GM23248 (cell line): ENCODE measurements at places on chromosomes 3 and 15.

GRCh38 chr15:72230197-72231065 lies 559 bp downstream of the PKM start:
- peak; percentile 91 for DNase-seq

DNA sequence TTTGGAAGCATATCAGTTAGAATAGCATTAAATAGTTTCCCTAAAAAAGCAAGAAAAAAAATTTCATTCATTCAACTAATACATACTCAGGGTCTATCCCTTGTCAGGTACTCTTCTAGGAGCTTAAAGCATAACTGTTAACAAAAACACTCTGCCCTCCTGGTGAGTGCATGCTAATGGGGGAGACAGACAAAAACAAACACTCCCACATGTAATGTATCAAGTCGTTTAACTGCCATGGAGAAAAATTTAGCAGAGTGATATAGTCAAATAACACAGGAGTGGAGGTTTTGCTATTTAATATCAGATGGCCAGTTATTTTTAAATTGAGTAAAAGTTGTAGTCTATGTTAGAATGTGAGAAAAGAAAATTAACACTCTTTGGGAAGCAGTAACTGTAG lies 254.5 kb upstream of the RARB start:
- no peak for DNase-seq

DNA sequence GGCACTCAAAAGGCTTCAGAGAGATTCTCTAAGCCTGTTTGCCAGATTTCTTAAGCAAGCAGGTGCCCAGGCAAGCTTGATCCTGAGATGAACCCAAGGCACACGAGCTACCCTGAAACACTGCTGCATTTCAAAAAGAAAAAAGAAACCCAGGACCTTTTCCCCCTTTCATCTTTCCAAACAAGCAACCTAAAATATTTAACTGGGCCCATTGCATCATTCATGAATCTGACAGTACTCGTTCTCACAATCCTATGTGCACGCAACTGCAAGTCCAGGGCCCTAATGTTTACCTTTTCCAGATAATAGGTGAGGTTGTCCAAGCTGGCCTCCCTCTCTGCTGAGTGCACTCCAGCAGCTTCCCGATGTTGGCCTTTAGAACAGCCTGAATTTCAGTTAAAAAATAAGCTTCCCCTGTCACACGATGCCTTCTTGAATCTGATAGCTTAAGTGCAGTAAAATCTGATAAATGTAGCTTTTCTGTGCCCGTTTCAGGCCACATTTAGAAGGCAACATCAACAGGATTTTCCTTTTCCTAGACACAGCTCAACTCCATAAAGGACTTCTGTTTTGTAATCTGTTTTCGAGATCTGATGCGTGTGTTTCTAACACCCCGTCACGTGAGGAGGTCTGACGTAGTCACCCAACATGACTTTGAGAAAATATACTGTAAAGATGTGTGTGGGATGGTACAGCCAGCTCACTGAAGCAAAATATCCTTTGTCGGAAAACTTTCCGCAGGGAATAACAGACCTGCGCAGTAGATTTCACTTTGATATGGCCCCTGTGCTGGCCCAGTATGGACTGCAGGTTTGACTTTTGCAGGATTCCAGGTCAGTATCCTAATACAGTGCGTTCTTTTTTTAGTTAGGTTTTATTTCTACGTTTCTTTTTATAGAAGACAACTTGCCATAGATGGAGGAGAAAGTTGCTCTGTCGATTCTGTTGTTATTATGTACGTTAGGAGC lies 55.1 kb upstream of the RASA2 start:
- DNase-seq, result no peak

- DNase-seq, result no peak
These were observed 90.0 kb downstream of the FSIP1 start for GRCh38 chr15:39692356-39693327.

- no peak for DNase-seq
These were observed 127.6 kb downstream of the SMAD6 start for GRCh38 chr15:66829551-66830121.

GRCh38 chr3:42094128-42094527 lies 3.0 kb downstream of the TRAK1 start:
- peak; percentile 19 for DNase-seq

- no peak for DNase-seq
These were observed 91.5 kb downstream of the IL1RAP start for GRCh38 chr3:190605385-190605784.

GRCh38 chr15:64216730-64217428 lies 54.1 kb upstream of the PPIB start:
- peak; percentile 36 for DNase-seq

GRCh38 chr15:66404122-66404521 lies 17.4 kb downstream of the MAP2K1 start:
- DNase-seq, result no peak

DNA sequence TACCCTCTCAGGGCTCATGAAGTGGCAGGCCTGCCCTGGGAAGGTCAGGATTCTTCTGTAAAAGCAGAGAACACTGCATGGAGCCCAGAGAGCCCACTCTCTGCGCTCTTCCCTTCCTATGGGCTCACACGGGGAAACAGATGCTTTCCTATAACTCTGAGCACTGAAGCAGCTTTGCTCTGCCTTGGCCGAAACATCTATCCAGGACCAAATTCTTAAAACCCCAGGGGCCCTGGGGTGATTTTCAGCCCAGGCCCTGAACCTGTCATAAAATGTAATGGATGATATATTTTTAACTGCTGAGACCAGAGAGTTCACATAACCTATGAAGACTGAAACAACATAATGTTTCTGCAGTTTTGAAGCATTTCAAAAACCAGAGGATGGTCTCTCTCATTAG lies 249.9 kb upstream of the CTDSPL start:
- no peak for DNase-seq

GRCh38 chr3:166889241-166889640 lies 490.9 kb downstream of the ZBBX start:
- no peak for DNase-seq

GRCh38 chr3:160486459-160486869 lies 36.9 kb upstream of the TRIM59 start:
- DNase-seq, result peak; percentile 79

DNA sequence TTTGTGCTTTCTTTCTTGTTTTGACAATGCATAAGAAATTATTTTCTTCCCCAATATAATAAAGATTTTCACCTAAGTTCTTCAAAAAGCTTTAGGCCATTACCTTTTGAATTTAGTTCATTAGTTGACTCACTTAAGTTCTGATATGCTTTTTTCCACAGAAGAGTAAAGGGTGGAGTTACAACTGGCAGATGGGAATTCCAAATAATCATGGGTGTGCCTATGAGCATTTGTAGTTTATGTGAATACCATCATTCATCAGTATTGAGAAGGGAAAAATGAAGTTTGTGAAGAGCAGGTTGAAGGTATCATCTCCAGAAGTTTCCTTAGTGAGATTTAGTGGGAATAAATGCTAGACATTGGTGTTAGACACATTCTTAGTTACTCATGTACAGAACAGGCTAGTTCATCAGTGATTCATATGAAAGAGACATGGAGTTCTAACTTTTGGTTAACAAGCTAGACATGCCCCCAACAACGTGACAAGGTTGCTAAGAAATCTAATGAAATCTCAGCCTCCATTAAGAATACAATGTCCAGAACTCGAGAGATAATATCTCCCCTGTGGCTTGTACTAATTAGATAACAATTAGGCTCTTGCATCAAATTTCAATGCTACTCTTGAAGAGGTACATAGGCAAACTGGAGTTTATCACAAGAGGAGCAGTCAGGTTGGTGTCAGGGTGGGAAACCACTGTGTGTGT lies 16.9 kb upstream of the ALCAM start:
- peak; percentile 61 for DNase-seq

DNA sequence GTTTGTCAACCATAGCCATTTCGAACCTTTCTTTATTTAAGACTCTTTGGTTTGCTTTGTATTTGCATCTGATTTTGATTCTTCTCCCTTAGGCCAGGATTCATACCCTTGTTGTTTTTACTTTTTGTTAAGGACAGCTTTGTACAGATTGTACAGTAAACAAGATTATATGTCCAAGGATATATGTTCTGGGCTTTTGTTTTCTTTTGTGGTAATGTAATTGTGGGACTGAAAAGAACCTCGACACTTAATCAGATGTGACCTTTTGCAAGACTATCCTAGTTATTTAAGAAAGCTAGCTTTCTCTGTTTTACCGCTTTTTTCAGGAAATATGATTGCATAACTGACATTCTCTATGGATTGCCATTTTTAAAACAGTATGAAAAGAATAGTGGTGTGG lies 67.0 kb upstream of the SAMMSON start:
- DNase-seq, result no peak

DNA sequence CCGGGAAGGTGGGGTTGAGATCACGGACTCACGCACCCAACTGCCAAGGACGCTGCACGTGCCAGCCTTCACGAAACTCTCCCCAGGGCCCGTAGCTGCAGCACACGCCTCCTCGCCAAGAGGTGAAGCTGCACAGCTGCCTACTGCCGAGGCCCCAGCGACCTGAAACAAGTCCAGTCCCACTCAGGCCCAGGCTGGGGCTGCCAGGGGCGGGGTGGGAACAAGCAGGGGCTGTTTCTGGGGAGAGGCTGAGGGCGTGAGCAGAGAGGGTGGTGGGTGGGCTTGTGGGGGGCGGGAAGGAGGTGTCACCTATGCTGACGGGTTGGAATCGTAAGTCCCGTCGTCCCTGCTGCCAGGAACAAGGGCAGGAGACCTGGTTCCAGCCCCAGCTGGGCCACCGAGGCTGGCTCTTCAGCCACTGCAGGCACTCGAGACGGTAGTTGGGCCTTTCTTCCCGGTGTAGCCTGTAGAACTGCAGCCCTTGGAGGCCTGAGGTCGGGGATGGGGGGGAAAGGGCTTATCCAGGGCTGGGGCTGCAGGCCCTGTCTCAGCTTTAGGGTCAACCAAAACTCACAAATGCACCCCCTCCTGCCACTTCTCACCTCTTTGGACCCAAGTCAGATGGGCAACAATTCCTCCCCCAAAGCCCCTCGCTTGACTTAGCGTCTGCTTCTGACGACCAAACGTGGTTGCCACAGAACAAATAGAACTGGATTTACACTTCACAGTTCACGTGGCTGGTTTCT lies 44.4 kb downstream of the MUC20 start:
- no peak for DNase-seq

DNA sequence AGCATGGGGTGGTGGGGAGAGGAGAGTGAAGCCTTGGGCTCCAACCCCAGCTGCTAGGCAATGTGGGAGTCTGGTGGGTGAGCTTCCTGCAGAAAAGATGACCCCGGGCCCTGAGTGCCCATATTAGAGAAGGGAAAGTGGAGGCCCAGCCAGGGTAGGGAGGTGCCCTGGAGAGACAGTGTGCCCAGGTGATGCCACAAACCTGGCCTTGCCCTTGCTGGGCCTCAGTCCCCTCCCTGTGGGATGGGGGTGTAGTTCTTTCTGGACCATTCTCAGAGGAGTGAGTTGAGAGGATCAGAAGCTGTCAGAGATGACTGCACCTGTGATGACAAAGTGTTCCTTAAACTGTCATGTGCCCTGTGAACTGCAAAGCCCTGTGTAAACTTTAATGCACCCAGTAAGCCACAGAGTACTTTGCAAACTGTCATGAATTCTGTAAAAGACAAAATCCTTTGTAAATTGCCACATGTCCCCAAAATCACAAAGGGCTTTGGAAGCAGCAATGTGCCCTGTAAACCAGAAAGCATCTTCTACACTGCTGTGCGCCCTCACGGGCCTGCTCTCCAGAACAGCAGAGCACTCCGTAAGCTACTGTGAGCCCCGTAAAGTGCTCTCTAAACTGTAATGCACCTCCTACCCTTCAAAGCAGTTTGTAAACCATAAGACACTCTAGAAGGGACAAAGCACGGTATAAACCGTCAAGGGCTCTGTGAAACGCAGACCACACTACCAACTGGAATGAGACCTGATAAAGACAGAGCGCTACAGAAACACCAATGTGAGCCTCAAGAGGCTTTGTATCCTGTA lies 51.3 kb upstream of the FGD5 start:
- DNase-seq, result no peak

GRCh38 chr3:152480282-152480953 lies 211.7 kb downstream of the MBNL1 start:
- no peak for DNase-seq

GRCh38 chr3:52403955-52404354 lies 40.9 kb downstream of the SEMA3G start:
- no peak for DNase-seq

DNA sequence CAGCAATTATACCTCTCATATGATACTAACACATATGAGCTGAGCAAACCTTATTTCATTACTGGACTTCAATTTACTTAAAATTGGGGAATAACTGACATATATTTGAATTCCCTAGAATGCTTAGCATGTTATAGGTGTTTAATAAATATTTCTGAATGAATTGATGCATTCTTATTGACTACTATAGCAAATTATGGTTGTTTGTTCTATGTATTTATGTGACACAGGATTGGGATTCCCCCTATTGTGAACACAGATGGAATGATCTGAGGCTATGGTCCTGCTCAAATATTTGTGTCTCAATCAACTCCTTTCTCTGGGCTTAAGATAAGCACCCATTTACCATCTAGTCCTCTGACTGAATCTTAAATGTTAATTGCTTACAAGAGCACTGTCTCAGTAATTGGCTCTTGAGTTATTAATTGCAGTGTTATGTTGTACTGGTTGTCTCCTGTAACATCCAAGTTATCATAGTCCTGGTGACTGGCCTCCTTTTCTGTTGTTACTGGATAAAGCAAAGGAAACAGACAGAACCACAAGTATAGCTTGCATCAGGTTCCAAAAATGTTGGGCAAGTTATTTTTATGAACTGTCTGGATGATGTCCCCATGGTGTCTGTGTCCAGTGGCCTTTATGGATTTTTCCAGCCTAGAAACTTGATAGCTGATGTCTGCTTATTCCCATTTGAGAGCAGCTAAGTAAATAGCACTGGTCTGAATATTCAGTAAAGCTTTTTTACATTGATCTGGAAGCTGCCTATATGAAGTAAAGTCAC lies 2.3 kb upstream of the UACA start:
- peak; percentile 78 for DNase-seq

DNA sequence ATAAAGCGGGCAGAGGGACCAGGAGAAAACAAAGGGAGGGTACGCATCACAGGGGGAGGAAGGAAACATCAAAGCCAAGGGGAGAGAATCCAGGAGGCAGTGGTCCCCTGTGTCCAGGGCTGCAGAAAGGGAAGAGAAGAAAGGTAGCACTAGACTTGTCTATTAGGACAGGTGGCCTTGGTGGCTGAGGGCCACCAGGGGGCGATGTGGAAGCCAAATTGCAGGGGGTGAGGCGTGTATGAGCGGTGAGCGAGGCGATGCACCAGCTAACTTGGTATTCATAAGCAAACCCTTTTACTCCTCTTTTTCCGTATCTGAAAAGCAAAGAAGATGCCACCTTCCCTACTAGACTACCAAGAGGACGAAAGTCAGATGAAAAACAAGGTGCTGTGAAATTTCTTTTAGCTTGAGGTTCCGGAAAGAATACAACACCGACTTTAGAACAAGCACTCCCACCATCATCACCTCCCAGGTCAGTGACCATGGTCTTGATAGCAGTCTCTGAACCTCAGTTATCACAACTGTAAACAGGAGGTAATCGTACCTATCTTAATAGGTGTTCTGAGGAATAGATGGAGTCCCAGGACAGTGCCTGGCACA lies 654.4 kb upstream of the ADAMTS9 start:
- peak; percentile 46 for DNase-seq

GRCh38 chr3:17632401-17633100 lies 109.9 kb downstream of the TBC1D5 start:
- peak; percentile 83 for DNase-seq
